RPMI8226 (cell line): ENCODE measurements at places on chromosomes 5 and 9.
A peak's percentile ranks its signal among the peaks of the same experiment; 100 is the strongest.

DNA sequence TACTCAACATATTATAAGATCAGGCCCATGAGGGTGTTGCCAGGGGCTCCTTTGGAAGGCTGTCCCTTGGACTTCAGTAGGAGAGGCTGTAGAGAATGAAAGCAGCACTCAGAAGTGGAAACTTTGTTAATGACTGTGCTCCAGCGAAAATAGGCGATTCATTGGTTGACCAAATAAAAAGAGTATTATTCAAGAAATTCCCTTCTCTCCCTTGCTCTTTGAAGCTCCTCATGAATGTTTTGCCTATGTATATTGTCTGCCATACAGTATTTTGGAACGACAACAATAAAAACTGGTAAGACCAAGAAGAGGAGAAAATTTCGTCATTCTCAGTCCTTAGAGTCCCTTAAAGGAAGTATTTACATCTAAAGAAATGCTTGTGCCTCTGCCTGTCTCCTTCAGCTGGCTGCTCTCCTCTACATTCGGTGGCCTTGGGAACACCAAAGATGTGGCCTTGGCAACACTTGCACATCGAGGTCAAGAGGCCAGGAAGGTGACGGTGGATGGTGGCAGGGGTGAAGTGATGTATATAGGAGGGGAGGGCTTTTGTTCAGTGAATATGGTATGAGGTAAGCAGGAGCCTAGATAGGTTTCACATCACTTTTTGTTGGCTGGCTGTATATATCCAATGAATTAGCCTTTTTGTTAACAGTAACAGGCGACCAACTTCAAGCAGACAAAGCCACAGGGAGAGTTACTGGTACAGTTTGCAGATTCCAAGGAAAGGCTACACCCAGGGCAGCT lies 95.0 kb upstream of the ACTBL2 start:
- DNase-seq = peak; percentile 31

GRCh38 chr5:5011151-5011550 lies 129.0 kb upstream of the ADAMTS16 start:
- no peak for DNase-seq

- DNase-seq = no peak
These were observed 5.6 kb upstream of the C9orf152 start for GRCh38 chr9:110213413-110214044.

GRCh38 chr5:2721385-2722138 lies 29.9 kb downstream of the IRX2 start:
- no peak for DNase-seq

DNA sequence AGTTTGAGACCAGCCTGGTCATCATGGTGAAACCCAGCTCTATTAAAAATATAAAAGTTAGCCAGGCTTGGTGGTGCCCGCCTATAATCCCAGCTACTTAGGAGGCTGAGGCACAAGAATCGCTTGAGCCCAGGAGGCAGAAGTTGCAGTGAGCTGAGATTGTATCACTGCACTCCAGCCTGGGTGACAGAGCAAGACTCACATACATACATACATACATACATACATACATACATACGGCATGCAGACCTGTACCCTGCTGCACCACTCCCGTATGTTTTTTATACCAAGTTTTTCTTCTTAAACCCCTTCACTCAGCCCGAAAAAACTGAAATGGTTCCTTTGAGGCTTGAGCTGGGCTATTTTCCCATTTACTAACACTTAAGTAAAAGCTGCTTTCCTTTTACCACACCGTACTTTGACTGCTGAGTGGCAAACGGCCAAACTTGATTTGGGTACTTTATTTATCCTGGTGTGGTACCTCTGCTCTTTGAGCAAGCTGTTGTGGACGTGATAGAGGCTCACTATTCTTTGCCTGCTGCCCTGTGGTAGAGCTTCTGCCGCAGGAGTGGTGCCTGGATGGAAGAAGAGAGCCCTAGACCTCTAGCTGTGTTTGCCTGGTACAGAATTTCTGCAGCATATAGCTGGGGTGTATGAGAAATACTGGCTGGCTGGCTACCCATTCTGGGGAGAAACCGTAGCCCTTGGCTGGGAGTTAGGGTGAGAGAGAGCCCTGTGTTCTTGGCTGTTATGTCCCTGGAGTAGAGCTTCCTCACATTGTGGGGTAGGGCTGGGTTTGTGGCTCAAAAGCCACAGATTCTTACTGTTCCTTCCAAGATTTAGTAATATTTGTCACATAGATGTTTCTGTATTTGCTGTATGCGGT lies 19.4 kb downstream of the IPO11 start:
- no peak for DNase-seq

DNA sequence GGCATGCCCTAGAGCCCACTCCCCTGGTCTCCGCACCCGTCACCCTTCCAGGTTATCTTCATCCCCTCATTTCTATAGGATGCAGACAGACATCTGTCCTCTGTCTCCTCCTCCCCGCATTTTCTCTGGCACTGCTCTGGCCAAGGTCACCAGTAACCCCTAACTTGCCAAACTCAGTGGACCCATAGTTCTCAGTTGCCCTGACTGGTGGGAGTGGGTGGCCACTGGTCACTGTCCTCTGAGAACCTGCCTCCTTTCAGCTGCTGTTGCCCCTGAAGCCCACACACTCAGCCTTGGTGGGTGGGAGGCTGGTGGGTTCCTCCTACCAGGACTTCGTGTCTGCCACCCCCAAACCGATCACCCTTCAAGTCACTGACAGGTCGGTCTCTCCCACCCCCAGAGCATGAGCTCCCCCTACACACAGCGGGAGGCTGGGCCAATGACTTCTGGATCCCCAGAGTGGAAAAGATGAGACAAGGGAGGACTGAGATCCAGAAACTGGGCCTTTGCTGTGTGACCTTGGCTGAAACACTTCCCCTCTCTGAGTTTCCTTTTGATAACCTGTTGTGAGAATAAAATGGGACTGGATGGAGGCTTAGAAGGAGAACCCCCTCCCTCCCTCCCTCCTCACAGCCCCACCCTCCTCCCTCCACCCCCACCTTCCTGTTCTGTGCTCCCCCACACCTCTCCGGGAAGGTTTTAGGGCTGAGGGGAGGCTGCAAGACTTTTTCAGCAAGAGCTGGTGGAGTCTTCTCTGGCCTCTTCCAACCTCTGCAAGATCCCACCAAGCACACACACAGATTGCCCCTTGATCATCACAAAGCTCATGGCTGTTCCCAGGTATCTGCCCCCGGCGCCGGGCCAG lies 2.4 kb upstream of the DBN1 start:
- DNase-seq = no peak

- DNase-seq = no peak
These were observed 81.5 kb downstream of the SH3TC2 start for GRCh38 chr5:148981353-148981752.

DNA sequence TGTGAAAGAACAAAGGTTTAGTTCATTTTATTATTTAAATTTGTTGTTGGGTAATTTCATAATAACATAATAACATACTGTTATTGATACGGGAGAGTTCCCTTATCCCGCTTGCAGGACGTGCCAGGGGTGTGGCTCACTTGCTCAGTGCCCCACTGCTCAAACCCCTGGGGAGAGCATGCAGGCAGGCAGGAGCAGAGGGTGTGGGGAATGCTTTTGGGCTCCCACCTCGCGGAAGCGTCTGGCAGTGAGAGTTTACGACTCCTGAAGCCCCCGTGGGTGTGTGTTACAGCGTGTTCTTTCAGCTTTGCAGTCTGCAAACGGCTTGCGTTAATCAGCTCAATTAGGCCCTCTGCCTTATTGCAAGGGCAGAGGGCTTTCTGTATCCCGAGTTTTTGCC lies 675.9 kb downstream of the SEMA5A start:
- DNase-seq = no peak

DNA sequence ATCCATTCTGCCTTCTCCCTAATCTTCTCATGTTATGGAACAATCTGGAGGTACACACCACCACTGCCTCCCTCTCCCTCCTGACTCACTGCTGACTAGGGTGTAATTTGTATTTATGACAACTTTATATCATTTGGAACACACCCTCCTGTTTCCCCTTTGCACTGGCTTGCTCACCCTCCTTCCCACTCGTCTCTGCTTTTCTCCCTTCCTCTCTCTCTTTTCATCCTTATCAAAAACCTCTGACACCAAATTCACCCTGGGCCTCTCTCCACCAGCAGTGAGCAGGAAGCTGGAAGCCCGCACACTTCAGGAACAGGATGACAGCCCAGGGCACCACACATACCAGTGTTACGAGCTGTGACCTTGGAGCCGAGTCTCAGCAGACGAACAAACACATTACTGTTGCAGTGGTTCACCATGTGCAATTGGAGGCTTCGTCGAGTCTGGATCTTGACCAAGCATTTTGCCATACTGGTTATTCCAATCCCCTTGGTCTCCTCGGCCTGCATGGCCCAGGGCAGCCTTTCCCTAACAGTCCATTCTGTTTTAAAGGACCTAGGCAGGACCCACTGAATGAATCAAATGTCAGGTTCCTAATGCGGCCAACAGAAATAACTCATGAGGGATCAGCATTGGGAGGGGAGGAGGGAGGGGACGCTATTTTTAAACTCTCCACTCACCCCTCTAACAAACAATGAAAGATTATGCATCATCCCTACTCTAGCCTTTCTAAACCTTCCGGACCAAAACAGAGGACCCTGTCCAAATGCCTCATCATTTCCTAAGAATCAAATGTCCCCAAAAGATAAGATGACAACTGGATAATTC lies 203.9 kb upstream of the RASEF start:
- no peak for DNase-seq

DNA sequence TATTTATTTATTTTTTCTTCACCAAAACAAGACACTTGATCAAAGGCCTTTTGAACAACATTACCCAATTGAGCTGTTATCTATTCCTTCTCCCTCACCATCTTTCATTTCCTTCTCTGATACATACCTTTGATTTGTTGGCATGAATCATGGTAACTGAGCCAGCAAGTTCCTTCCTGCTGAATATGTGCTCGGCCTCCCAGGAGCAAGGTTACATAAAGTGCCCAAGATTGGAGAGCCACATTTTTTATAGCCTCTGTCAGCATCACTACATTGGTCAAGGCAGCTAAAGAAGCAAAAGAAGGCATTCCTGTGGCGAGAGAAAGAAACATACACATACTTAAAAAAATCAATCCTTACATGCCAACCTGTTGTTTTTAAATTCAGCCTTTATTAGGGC lies 369.6 kb downstream of the CYLC2 start:
- DNase-seq = no peak

DNA sequence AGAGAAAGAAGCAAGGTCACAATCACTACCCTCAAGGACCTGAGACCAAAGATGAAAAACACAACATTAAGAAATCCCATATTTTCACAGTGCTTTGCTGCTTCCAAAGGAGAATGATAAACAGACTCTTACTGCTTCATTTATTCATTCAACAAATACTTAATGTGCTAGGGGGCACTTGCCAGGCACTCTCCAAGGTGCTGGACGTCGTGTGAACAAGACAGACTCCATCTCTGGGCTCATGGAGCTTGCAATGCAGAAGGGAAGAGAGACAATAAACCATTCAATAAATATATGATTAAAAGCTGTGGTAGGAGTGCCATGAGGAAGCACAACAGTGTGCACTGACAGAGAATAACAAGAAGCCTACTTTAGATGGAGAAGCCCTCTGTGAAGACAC lies 327.7 kb downstream of the CDK5RAP2 start:
- no peak for DNase-seq

DNA sequence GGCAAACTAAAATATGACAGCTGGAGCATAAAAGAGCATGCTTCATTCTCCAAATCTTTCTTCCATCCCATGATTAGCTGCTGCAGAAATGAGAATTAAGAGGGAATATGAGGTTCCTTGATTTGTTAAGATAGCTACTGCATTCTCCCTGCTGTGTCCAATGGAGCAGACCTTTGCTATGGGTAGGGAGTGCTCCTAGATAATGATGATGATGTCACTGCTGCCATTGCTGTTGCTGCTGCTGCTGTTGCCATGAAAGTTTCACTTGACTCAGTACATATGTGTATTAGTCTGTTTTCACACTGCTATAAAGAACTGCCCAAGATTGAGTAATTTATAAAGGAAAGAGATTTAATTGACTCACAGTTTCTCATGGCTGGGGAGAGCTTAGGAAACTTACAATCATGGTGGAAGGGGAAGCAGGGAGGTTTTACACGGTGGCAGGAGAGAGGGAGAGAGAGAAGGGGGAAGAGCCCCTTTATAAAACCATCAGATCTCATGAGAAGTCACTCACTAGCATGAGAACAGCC lies 128.9 kb downstream of the INSYN2B start:
- DNase-seq = no peak

- DNase-seq = no peak
These were observed 1194.6 kb upstream of the WWC1 start for GRCh38 chr5:167096816-167097215.
